NCI-H1930 (cell line): ENCODE measurements at places on chromosomes 3 and 15.

DNA sequence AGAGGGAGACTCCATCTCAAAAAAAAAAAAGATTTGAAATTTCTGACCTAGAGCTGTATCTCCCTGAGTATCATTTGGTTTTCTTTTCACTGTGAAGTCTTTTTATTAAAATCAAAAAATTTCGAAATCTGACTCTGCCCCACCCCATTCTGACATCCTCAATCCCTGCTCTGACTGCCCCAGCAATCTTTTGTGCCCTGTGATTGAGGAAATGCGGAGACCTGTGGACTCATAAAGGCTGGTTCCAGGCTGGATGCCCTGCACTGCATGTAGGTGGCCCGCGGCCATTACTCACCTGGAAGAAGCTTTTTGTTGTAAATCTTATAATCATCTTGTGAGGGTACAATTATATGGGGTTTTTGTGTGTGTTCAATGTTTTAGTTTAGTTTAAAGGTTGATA is 147.3 kb upstream of the SEMA6D start:
- DNase-seq, result no peak

DNA sequence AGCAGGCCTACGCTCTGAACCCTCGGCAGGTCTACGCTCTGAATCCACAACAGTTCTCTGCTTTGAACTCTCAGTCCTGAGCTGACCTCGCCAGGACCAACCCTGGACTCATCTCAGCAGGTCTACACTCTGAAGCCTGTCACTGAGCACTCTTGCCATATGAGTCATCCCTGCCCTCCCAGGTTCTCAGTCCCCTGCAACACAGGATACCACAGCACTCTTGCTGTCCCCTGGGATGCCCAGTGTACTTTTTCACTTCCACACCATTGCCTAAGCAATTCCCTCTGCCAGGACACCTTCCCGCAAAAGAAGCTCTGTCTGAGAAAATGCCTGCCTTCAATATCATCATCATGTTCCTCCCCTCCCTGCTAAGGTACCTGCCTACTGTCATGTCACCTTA is 42.0 kb downstream of the NUP210 start:
- DNase-seq, result no peak

- DNase-seq, result no peak
Measured at GRCh38 chr15:33846142-33846541, 122.2 kb upstream of the CHRM5 start.

- DNase-seq, result no peak
Measured at GRCh38 chr3:100864471-100865250, 128.6 kb downstream of the ABI3BP start.

DNA sequence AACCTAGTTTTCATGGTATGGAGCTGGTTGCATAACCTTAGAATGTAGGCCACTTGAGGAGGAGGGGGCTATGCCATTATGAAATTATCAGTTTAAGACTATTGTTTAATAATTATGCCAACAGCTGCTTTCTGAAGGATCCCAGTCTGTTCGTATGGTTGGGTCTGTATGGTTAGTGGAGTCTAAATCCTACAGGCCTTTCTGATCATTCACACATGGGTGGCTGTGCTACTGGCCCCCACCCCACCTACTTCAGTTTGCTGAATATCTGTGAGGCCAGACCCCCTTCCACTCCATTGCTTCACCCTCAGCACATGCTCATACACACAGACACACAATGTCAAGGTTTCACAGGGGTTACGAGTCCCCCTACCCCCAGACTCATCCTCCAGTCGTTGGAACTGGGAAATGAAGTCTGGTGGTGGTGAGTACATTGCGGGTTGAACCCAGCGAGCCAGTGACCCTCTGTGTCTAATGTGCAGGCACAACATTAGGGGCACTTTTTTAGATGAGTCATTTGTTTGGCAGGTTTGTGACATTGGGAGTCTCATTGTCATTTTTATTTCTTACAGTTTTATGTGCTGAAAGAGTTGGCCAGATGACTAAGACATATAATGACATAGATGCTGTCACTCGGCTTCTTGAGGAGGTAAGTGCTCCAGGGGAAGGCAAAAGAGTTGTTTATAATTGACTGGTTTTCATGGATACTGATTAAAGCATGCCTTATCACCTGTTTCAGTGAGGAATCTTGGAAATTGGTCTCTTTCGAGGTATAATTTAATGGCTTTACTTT is 85.3 kb downstream of the TRAK1 start:
- no peak for DNase-seq

- DNase-seq, result no peak
Measured at GRCh38 chr15:49343546-49343945, 79.5 kb upstream of the FGF7 start.

DNA sequence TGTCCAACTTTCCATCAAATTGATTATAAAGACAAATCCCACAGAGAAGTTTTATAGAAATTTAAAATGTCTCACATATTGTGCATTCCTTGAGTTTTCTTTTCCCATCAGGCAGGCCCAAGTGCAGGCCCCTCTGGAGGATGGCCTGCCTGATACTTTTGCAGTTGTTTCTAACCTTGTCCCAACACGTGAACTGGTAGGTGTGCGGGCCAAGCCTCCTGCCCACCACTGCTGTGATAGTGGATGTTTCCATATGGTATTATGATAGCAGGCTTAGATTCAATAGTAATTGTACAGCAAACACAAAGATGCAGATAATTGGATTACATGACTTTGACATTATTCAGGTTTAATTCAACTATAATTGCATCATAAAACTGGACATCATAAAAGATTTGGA is 1.4 kb downstream of the P2RY12 start:
- DNase-seq, result no peak

GRCh38 chr15:90761629-90762028 is 44.5 kb downstream of the BLM start:
- no peak for DNase-seq
